Renal cortex interstitium (tissue), 15 donors: ENCODE measurements at places on chromosomes 3 and 15.

DNA sequence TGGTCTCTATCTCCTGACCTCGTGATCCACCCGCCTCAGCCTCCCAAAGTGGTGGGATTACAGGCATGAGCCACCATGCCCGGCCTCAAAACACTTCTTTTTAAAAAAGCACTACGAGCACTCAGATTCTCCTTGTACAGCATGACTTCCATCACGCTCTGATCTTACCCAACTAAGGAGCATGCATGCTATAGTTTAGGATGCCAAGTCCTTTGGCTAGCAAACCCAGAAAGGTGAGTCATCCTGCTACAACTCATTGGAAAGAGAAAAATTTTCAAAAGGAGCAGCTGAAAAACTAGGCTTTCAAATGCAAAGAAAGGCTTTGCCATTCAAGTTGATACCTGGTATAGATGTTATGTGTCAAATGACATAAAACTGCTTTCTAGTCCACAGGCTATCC lies 70.3 kb upstream of the PRICKLE2 start:
- no peak for DNase-seq

DNA sequence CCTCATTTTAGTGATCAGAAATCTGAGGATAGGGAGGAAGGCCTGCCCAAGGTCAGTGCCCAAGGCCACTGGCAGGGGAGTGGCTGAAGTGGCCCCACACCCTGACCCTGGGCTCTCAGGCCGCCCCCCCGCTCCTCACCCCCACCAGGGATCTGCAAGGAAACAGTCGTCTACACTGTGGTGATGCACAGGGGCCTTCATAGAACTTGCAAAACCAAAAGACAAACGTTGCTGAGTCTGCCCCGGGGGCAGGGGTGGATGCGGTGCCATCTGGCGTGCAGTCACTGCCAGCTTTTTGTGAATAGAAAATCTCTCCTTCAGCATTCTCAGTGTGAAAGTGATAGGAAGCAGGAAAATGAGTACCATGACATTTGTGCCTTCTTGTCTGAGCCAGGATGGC lies 41.3 kb downstream of the WHAMM start:
- no peak for DNase-seq

- DNase-seq = peak; percentile 29
Observed at GRCh38 chr3:134419214-134419959, 45.1 kb upstream of the AMOTL2 start.

DNA sequence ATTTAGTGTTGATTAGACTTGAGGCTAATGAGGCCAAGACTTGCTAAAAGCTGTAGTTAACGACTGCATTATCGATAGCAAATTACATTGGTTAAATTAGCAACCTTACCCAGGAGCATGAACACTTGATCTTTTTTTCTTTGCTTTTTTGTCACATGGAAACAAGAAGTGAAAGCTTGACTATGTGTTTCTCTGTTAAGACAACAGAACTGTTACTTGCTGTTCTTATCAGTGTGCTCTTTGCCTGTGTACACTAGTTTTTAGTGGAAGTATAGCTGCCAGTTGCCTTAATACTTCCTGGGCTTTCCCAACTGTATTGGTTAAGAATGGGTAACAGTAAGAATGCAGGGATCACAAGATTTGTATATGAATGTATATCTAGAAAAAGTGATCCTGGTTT lies 625.5 kb downstream of the NAALADL2 start:
- no peak for DNase-seq

DNA sequence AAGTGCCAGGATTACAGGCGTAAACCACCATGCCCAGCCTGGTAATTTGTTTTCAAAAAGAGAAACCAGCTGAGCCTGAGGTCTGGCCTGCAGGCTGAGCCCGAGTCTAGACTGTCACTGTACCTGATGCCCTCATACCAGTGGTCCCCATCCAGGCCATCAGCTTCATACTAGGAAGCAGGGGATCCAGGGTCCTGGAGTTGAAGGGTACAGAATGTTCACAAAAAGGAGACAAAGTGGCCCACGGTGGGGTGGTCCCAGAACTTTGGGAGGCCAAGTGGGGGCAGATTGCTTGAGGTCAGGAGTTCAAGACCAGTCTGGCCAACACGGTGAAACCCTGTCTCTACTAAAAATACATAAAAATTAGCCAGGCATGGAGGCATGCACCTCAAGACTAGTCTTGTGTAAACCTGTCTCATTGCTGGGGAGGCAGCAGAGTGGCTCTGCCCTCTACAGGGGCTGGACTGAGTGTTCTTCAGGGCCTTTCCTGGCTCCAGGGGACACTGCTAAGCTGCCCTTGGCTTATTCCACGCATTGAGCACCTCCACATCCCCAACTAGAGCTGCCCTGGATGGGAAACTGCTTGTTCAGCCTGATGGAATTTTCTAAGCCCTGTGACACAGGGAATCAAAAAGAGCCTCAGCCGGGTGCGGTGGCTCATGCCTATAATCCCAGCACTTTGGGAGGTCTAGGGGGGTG lies 7.9 kb upstream of the HHATL start:
- DNase-seq = no peak

- peak; percentile 28 for DNase-seq
Observed at GRCh38 chr15:89662893-89663626, 7.8 kb upstream of the KIF7 start.

DNA sequence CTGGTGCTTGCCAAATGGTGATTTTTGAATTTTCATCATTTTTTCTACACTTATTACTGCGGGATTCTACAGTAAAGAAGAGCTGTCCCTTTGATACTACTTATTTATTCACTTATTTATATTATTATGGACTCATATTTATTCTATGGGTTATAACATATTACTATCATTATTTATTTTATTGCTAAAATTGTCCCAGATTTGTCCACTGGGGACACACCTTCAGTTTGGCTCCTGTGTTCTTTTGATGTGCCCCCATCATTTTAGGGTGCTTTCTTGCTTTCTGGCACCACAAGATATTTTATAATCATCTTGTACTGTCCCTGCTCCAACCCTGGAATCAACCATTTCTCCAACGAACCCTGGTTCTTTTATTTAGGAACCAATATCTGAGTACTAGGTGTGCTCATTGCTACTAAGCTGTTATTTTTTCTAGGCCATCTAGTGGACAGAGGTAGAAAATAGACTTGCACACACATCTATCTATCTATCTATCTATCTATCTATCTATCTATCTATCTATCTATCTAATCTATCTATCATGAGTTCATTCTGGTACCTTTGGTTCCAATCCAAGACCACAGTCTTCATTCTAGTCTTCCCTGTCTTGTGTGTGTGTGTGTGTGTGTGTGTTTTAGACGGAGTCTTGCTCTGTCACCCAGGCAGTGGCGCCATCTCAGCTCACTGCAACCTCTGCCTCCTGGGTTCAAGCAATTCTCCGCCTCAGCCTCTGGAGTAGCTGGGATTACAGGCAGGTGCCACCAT lies 16.0 kb downstream of the SLC22A14 start:
- DNase-seq = no peak

DNA sequence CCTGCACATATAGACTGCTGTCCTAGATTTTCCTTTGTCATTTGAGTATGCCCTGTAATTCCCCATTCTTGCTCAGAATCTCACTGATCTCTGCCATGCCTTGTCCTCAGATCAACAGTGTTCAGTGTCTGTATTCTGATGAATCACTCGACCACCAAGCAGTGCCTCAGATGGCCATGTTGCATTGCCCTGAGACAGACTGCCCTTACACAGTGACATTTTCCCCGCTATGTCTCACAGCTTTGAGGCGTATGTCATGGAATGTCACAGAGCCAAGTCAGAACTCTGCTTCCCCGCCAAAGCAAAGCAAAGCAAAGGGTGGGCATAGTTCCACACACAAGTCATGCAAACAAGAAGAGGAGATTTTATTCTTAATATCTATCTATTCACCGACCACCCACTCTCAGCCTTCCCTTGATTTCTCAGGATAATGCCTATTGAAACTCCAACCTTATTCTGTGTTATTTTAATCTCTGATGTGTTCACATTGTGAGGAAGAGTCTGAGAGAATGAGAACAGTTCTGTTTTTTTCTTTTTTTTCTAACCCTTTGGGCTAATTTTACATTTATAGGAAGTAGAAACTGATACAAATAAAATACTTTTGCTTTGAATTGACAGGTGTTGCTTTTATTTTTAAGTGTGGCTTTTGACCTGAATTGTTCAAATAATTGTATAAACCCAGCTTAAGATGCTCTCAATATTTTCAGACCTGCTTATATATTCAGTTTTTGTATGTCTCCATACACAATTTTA lies 16.9 kb upstream of the PSMD6 start:
- DNase-seq = no peak

DNA sequence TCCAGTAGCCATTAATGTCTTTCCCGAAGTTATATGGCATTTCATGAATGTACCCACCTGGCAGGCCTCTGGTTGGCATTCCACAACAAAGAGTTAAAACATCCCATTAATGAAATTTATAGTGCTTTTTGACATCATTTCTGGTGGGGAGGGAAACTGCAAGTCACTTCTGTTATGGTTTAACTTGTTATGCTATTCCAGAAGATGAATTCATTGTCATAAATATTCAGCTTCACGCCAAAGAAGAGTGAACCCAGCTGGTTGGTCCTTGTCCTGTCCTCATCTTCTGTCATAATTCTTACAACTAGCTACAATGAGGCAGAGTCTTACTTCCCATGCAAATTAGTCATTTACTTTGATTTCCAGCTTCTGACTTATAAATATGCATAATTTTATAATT lies 471.5 kb downstream of the FGF12 start:
- no peak for DNase-seq

- DNase-seq = no peak
Observed at GRCh38 chr3:187521546-187521945, 148.6 kb downstream of the SST start.

DNA sequence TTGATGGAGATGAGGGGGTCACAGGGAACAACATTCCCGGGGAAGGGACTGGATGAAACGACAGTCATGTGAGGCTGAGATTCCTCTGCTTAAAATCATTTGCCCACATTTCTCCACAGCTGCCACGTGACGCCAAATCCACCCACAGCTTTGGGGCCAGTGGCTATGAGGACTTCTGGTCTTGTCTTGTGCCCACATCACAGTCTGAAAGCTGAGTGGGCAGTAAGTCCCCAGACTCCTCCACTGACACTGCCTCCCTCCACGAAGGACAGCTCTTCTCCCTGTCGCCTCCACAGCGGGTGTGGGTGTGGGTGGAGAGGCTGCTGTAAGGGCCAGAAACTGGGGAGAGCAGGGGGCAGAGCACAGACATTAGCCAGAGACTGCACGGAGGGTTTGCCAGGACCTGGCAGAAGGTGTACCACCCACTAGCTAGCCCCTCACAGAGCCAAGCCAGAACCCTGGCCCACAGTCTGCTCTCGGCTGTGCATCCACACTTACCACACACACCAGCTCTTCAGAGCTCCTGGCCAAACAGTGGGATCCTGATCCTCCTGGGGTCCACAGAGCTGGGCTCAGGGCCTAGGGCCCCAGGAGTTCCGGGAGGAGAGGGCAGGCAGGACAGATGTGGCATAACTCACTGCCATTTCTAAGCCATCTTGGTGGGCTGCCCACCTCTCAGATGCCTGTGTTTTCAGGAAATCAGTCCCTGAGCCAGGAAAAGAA lies 24.2 kb downstream of the RAB6B start:
- no peak for DNase-seq

DNA sequence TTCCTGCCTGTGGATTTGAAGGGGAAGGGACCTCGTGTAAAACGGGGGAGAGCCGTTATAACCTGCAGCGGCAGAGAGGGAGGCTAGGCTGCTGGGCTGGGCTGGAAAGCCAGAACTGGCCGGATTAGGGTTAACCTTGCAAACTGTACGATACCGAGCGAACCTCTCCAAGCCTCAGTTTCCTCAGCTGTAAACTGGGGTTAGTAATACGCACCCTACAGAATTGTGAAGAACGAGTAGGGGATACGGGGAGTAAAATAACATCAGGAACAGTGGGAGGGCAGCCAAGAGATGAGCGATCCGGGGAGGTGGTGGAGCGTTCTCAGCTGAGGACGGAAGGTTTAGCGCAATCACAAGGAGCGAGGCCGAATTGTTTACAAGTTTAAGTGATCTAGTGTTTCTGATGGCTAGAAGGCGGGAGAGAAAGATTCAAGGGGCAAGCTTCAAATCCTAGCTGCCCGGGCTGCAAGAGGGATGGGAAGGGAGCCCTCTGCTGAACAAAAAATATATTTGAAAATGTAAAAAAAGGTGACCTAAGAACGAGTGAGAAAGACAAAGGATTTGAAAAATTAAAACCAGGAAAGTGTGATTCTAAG lies 768 bp upstream of the SEMA5B start:
- no peak for DNase-seq

DNA sequence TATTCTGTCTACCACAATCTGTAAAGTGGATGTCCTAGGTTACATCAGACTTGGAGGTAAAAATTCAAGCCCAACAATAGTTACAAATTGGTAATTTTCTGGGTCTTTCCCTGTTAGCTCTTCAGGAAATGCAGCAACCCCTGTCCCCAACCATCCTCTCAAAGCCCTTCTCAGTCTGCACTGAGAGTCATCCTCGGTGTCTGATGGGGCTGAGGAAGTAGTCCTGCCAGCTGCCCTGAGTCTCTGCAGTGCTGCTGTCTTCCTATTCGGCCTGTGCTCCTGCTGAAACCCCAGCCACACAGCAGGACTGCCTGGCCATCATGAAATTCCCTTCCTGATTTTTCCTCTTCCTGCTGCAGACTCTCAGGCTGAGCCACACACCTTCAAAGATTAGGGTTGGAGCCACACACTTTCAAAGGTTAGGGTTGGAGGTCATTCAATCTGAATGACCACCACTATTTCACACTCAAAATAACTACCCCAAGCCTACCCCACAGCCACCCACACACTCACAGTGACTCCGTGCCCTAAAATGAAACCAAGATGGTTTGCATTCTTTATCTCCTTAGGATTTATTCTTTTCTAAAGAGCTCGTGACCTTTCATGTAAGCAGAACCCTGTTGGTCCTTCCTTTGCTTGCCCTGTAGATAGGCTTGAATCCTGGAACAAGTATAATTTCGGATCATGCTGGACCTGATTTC lies 17.6 kb downstream of the TRIM42 start:
- no peak for DNase-seq

DNA sequence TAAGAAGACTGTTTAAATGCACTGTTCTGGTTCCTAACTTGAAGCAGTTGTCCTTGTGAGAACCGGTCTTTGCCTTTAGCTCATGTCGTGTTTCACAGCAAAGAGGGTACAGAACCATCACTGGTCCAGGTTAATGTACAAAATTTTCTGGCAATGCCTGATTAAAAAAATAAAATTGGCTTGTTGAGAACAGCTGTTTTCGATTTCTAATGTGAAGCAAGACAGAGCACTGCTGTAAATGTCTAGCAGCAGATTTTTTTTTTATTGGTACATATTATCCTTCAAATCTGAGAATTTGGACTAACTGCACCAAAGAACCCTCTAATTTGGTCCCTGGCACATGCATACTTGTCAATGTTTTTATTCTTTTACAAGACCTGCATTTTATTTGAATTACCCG lies 103.3 kb downstream of the STT3B start:
- no peak for DNase-seq

GRCh38 chr3:140391061-140391460 lies 286.8 kb upstream of the TRIM42 start:
- DNase-seq = no peak

GRCh38 chr3:87298111-87298718 lies 21.8 kb upstream of the POU1F1 start:
- peak; percentile 23 for DNase-seq
